ENCODE measurements at places on chromosomes 3 and 15.

DNA sequence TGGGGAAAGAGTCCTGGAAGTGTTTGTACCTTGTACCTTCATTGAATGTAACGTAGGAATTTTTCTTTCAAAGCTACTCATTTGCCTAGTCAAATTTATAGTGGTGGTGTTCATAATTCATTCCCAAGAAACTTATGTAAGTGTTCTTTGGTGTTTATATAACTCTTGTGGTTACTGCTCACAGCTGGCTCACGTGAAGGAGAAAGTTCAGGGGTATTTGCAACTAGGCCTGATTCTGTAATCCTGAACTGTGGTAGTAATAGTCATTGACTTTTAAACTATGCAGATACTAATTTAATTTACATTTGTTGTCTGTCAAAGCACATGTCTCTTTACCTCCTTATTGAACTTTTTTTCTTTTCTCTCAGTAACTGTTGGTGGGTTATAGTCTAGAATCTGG, 50.5 kb upstream of the TEX264 start:
- DNase-seq: no peak

- DNase-seq: no peak
Measured at GRCh38 chr15:37933666-37934065, 774 bp upstream of the TMCO5A start.

GRCh38 chr3:120678984-120679383, 3.1 kb downstream of the HGD start:
- no peak for DNase-seq

GRCh38 chr3:45990181-45990580, 5.4 kb downstream of the FYCO1 start:
- DNase-seq: no peak

Data from NCI-H1092 (cell line).